ENCODE measurements at places on chromosomes 12 and 14.

GRCh38 chr14:59435101-59435500, 30.1 kb downstream of the GPR135 start:
- H3K4me3 ChIP-seq, result no peak overlapping the region
- H3K27me3 ChIP-seq, result no peaks in the 10 kb centered on the region
- no peak for DNase-seq
- no peaks in the 10 kb centered on the region for H3K4me1 ChIP-seq

- H3K4me3 ChIP-seq, result no peak overlapping the region
- DNase-seq, result no peak
- H3K4me1 ChIP-seq, result peaks cover 55% of the 10 kb centered on the region
- peaks cover 3% of the 10 kb centered on the region for H3K36me3 ChIP-seq
- H3K27me3 ChIP-seq, result no peaks in the 10 kb centered on the region
- H3K27ac ChIP-seq, result no peak overlapping the region
These were observed 153.1 kb upstream of the CCND2 start for GRCh38 chr12:4120316-4120917.

DNA sequence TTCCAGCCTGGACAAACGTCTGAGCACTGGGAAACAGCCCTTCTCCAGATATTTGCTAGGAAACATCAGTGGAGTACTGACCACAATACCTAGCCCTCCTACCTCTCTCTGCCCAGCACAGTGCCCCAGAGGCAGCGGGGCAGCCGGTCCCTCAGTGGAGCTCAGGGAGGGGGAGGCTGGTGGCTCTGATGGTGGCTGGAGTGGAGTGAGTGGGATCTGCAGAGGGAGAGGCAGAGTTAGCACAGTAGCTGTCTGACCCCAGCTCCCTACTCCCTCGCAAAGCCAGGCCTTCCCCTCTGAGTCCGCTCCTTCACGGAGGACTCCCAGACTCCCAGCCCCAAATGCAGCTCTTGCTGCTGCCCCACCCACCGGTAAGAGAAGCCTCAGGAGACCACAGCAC, 30.0 kb downstream of the NCKAP5L start:
- H3K27me3 ChIP-seq, result no peaks in the 10 kb centered on the region
- no peak overlapping the region for H3K4me3 ChIP-seq
- H3K4me1 ChIP-seq, result no peaks in the 10 kb centered on the region
- no peaks in the 10 kb centered on the region for H3K36me3 ChIP-seq
- no peak overlapping the region for H3K27ac ChIP-seq
- DNase-seq, result no peak

DNA sequence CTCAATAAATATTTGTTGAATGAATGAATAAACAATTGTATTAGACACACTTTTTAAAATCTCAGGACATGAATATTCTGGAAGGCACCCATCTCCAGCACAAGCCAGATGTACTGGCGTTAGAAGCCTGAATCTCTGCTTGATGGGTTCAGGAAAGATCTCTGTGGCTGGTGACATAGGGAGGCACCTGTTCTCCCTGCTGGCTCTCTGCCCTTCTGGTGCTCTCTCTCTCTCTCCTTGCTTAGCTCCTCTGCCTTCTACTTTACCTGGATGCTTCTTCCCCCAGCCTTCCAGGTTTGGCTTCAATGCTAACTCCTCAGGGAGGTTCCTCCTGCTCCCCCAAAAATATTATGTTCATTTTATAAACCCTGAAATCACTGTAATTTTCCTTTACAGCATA, 1.5 kb downstream of the CYP46A1 start:
- peak overlapping the region; percentile 3 for H3K4me3 ChIP-seq
- peaks cover 2% of the 10 kb centered on the region for H3K4me1 ChIP-seq
- peaks cover 35% of the 10 kb centered on the region for H3K27me3 ChIP-seq
- DNase-seq, result no peak
- H3K27ac ChIP-seq, result no peak overlapping the region
- no peaks in the 10 kb centered on the region for H3K36me3 ChIP-seq

- H3K36me3 ChIP-seq, result peaks cover 10% of the 10 kb centered on the region
- peak; percentile 5 for DNase-seq
- H3K4me3 ChIP-seq, result no peak overlapping the region
- H3K27ac ChIP-seq, result peak overlapping the region; percentile 39
- H3K4me1 ChIP-seq, result peaks cover 5% of the 10 kb centered on the region
These were observed 61.0 kb downstream of the KIAA0586 start for GRCh38 chr14:58488550-58488949.

DNA sequence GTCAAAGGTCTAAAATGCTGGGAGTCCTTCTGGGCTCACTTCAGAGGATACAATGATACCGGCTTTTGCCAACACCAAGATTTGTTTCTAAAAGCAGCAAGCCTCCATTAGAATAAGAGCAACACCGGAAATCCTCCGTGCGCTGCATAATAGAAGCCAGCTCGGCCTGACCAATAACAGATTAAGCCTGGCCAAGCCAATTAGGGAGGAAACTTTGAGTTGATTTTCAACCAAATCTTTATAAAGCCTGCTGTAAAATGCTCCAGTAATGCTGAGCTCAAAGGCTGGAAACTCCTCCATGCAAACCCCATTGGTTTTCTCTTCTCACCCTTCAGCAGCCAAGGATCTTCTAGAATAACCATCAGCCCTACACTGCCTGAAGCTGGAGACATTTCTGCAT, 150.1 kb downstream of the NTF3 start:
- H3K36me3 ChIP-seq, result no peaks in the 10 kb centered on the region
- H3K27ac ChIP-seq, result no peak overlapping the region

Data from activated naive CD8-positive, alpha-beta T cell treated with anti-CD3 and anti-CD28 coated beads for 36 hours (primary cell).